ENCODE measurements at places on chromosomes 12 and 14.

GRCh38 chr12:38783304-38783703, 122.1 kb downstream of the CPNE8 start:
- DNase-seq = no peak

GRCh38 chr14:93114713-93115068, 1.0 kb downstream of the ITPK1 start:
- DNase-seq = no peak

GRCh38 chr12:121804417-121805111, 755 bp downstream of the SETD1B start:
- DNase-seq = no peak

GRCh38 chr14:51219473-51220448, 20.3 kb upstream of the TMX1 start:
- DNase-seq = no peak
